NCI-H1417 (cell line): ENCODE measurements at places on chromosomes 5 and 9.

DNA sequence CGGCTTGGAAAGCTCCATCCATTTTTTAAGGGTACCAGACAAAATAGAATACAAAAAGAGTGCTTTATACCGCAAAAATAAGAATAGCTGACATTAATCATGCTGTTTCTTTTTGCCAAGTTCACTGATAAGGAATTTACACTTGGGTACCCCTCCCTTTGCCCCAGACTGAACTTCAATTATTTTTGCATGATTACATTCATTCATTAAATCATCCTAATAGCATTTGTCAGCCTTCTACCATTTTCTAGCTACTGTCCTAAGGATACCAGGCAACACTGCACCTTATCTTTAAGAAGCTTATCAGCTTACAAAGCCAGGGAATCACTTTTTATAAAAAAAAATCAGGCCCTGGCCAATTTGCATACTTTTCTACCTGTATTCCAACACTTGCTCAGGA, 48.4 kb downstream of the YIPF5 start:
- no peak for DNase-seq

DNA sequence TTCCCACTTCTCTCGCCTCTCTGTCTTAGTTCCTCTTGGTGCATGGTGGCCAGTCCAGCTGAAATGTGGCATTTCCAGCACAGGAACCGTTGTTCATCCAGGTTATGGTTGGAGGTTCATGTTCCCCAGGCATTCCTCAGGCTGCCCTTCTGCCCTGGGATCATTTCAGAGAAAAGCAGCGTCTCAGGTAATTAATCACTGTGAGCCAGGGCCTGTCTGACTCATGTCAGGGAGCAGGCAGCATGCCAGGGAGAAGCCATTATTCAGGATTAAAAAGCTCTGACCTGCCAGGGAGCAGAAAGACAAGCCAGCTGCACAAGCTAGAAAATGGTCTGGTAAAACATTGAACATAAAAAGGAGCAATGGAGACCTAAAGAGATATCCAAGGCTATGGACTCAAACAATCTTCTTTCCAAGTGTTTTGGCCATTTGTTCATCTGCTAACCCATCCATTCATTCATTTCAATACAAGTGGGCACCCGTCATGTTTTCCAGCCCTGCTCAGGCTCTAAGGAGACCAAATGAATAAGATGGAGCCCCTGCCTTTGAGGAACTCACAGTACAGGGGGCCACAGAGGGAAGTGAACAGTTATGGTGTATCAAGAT, 241.4 kb downstream of the DRD1 start:
- DNase-seq, result peak; percentile 25

DNA sequence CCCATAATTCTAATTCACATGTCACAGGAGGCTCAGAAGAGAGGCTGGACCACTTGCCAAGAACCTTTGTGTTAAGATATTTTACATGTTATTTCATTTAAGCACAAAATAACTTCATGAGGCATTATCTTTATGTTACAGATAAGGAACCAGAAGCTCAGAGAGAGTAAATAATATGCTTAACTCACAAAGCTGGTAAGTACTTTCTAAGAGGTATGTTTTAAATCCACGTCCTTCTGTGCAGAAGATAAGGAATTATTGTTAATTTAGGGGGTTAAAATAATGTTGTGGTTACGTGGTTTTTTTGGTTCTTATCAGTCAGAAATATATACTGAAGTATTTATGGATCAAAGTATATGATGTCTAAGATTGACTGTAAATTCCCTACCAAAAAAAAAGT, 8.0 kb downstream of the STRBP start:
- DNase-seq, result no peak

DNA sequence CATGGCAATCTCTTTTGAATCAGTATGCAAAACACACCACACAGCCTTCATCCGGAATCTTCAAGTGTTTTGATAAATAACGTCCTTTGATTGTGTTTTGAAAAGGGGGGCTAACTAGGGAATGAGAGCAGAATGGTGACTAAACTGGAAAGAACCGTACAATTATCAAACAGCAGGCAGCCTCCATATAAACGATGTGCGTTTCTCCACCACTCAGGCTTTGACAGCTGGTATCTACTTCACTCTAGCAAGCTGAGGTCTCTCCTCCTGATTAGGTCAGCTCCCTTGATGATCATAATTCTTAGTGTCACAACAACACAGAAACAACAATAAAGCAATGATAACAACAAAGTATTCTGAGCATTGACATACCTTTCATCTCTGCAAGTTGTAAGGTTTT, 465.9 kb downstream of the TUSC1 start:
- DNase-seq, result no peak

DNA sequence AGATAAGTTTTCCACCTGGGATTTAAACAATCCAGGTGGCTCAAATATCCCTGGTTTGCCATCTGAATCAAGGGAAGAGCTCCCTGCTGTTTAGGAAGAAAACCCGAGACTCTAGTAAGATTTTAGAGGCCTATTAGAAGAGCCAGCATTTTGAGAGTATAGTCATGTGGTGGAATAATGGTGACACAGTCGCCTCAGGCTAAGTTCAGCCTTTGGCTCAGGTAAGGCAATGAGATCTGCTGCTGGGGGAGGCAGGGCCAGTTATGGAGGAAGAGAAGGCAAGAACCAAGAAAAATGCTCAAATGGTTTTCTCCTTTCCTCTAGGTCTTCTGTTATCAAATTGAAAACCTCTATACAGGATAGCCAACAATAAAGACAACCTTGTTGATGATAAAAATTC, 16.2 kb downstream of the RAD1 start:
- no peak for DNase-seq
